ENCODE measurements at places on chromosomes 6 and 20.

DNA sequence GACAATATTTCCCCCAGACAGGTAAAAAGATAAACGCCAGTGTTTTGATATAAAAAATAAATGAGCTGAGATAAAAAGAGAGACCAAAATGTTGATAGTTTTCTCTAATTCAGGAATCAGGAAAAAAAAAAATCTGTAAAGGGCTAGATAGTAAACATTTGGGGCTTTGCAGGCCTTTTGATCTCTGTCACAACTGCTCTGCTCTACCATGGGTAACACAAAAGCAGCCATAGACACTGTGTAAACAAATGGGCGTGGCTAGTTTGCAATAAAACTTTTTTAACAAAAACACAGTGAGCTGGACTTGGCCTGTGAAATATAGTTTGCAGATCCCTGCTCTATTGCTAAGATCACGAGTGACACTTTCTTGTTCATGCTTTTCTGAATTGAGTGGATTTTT lies 219.1 kb upstream of the STXBP5 start:
- DNase-seq: no peak

DNA sequence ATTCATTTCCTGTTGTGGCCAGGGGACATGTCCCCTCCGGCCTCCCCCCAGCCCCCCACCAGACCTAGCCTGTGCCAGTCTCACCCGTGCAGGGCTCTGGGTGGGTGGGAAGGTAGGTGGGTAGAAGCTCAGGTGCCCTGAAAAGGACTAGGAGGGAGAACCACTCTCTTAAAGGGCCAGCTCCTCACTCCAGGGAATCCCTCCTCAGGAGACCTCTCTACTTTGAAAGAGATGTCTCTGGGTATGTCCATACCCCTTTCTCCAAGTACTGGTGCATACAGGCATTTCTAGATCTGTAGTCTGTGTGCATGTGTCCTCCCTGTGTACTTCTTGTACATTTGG lies 60.8 kb upstream of the EPB41L1 start:
- DNase-seq: no peak

GRCh38 chr6:65719101-65719500 lies 12.1 kb upstream of the EYS start:
- DNase-seq: no peak

DNA sequence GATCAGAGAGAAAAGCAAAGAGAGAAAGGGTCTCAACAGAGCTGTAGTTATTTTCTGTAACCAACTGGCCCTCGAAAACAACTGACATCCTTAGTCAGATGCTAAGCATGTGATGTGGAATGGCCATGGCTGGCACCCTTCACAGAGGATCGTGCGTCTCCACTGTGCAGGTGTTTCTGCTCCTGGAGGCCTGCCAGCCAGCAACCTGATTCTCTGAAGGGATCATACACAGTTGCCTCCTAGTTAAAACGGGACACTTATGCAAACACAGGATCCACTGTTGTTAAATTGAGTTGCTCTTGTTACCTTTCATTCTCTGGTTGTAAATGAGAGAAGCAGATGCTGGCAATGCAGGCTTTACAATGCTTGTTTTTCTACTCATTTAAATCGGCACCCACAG lies 148.5 kb downstream of the HDGFL1 start:
- no peak for DNase-seq

GRCh38 chr6:150395388-150396009 lies 26.7 kb downstream of the IYD start:
- peak; percentile 5 for DNase-seq

DNA sequence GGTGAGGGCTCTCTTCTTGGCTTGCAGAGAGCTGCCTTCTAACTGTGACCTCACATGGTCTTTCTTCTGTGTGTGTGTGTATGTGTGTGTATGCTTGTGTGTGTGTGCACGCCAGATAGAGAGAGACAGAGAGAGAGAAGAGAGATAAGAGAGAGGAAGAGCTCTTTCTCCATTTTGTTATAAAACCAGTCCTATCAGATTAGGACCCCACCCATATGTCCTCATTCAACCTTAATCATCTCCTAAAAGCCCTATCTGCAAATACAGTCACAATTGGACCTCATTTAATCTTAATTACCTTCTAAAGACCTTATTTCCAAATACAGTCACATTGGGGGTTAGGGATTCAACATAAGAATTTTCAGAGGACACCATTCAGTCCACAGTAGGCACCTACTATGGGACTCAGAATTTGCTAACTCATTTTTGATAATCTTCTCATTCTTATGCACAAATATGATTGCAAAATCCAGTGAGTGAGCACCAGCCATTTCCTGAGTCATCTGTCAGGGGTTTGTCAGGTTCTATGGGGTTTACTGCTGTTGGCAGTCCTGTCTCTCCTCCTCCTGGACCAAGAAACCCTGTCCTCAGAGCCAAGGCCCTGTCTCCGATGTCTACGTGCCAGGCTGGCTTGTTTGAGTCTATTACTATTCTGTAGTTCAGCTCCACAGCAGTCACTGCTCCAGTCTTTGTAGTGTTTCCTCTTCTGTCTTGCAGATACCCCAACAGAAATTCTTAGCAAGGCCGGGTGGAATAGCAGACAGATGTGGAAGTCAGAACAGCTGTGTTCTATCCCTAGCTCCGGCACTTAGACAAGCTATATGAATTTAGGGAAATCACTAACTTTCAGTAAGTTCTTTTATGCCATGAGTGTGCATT lies 59.0 kb upstream of the FAM184A start:
- peak; percentile 80 for DNase-seq
